ENCODE measurements at places on chromosomes 12 and 14. TPM values are rescaled to one million over a fixed set of nuclear protein-coding genes. Genes with fewer than 3 reads are reported as not detected.

GRCh38 chr12:46579474-46579873, 206.9 kb upstream of the SLC38A2 start:
- no peak for DNase-seq

Gene TNFAIP2
- 76.5 TPM for total RNA-seq

- DNase-seq: no peak
Measured at GRCh38 chr12:66409195-66409871, 107.0 kb downstream of the HELB start.

GRCh38 chr12:94929780-94930179, 73.7 kb downstream of the NDUFA12 start:
- no peak for DNase-seq

Gene ASCL1
- not detected for total RNA-seq

DNA sequence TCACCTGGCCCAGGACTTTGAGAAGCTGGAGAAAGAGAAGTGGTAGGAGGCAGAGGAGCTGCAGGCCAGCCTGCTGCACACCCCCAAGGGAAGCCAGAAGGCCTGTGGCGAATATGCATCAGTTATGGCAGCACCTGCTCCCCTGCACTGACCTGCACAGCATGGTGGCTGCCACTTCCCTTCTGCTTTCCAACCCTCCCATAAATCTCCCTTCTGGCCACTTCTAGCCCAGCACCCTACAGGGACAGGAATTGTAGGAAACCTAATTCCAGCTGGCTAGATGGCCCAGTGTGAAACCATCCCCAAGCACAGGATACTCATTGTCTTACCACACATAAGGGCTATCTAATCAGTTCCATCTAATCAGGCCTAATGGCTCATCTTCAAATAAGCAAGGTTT, 136.3 kb downstream of the TBX3 start:
- DNase-seq: no peak

Gene TROAP
- 0.29 TPM for total RNA-seq

DNA sequence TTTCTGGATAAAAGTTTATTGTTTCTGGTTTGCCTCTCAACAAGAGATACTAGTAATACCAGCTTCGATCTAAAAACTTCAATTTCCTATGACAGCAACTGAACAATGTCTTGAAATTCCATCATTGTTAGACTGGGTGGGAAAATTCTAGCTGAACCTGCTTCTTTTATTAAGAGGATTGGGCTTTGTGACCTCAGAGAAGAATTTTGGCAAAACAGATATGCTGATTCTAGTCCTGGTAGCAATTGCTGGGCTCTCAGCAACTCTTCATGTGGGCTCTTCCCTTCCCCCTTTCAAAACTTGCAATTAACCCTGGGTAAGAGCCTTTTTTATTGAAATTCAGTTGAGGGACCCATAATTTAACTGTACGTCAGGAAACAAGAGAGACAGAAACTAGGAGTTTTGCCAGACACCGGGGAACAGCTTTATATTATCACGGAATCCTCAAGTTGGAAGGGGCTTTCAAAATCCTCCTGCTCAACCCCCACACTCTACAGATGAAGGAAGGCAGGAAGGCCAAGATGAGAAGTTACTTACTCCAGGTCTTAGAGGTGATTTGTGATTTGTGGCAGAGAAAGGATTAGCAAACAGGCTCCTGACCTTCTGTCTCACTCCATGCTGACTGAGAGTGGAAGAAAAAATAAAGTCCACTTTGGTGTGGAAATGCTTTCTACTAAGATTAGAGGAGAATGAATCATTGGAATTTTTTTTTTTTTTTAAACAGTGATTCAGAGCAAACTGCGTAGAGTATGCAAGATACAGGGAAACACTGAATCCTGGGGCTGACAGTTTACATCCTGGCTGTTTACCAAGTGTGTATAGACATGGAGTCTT, 239.0 kb upstream of the ATP2B1 start:
- no peak for DNase-seq

Gene SAMD4A
- 44.6 TPM for total RNA-seq

GRCh38 chr14:75372260-75372659, 55.6 kb upstream of the JDP2 start:
- no peak for DNase-seq

Gene LYZ
- total RNA-seq: 57.1 TPM

Gene LRTM2
- not detected for total RNA-seq

DNA sequence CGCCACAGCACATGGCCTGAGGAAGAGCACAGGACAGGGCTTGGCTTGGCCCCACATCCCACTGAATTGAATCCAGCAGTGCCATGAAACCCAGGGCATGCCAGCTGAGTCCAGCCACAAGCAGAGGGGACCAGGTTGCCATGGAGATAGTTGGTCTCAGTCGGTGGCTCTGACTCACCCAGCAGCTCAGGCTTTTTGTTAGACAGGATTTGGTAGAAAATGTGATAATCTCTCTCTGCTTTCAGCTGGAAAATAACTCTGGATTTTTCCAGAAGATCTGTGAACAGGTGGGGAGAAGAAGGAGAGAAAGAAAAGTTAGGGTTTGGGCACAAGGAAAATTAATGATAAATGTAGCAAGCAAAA, 4.8 kb downstream of the MYH7 start:
- no peak for DNase-seq

DNA sequence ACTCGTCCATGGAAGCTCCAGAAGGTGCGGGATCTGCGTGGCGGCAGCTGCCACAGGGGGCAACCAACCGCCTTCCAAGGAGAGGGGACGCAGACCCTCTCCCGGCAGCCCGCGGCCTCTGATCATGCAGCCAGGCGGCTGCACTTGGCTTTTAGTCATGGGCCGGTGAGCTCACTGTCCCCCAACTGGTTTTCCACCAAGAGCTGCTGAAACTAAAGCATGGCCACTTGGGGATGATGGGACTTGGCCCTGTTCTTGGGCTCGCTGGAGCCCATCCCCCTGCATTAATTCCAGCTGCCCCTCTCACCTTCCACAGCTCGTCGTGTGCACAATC, 39.1 kb downstream of the CCDC85C start:
- DNase-seq: no peak

DNA sequence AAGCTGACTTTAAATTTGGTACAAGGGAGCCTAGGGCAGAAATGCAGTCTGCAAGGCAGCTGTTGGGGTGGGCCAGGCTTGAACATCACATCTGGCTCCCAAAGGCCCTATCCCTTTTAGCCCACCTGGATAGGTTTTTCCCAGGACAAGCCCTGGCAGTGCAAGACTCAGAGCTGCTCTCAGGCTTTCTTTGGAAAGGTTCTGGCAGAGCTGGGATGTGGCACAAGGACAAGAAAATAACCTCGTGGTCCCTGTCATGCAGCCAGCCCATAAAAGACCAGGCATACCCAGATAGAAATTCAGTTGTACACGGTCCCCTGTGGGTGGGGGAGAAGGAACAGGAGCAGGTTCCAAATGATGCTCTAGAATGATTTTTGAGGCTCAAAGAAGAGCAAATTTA, 206.9 kb downstream of the TTC7B start:
- DNase-seq: no peak

Gene CAPZA3
- total RNA-seq: 3.5 TPM

DNA sequence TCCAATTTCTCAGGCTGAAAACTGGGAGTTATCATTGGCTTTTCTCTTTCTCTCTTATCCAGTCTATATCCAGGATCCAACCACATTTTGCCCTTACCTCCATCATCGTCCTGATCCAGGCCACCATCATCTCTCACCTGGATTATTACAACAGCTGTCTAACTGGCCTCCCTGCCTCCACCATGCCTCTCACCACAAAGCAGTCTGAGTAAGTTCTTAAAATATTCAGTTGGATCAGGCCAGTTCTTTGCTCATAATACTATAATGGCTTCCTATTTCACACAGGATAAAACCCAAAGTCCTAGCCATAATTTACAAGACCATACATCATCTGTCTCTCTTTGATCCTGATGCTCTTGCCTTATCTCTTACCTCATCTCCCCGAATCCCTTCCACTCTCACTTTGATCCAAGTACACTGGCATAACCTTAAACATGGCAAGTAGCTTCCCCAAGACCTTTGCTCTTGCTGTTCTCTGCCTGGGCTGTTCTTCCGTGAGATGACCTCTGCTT, 133.4 kb upstream of the RAP1B start:
- no peak for DNase-seq

DNA sequence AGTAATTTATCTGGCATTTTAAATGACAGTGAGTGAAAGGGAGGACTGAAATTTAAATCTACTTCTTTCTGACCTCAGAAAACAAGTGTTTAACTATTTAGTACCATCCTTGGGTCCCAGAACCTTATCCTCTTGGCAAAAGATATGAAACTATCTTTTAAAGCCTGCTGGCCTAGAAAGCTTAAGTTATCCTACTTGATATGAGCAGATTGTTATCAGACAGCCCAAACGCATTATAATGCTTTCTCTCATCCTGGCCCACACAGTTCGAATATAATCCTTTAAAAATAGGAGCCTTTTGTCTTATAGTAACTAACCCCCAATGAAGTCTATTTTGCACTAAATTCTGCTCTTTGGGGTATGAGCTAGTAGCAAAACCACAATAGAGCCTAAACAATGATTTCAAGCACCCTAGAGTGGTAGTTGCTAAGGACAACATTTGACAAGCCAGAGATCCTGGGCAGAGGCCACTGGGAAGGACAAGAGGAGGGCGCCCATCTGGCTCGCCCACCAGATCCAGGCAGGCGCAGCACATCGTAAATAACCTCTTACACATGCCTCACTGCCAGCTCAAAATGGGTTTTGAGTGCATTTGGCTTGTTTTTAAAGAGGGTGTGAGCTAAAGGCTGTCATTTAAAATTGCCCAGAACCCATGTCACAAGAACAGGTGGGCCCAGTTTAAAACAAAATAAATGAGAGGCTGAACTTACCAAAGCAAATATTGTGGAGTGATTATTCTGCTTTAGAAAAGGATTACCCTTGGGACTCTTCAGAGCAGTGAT, 37.7 kb upstream of the CRY1 start:
- DNase-seq: no peak

DNA sequence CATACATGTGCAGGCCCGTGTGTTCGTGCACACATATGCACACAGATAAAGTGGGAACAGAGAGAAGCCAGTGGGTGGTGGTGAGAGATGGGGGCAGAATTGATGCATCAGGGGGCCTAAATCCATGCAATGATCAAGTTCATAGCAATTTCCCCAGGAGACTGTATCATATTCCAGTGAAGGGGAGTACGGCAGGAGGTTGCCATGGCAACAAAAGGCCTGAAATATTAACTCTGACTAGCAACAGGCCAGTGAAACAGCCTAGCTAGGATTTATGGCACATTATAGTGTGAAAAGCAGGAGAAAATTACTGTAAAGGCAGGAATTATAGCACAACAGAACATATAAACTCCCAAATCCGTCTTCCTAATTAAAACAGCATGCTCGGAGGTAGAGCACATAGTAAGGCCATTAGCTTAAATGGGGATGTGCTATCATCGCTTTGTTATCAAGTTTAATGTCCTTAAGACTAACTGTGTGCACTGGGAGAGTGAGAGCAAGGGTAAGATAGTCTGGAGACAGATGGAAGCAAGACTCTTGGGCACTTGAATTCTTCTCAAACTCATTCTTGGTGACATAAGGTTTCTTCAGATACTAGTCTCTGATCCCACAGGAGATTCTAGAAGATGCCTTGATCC, 806.3 kb downstream of the DIO2 start:
- no peak for DNase-seq

DNA sequence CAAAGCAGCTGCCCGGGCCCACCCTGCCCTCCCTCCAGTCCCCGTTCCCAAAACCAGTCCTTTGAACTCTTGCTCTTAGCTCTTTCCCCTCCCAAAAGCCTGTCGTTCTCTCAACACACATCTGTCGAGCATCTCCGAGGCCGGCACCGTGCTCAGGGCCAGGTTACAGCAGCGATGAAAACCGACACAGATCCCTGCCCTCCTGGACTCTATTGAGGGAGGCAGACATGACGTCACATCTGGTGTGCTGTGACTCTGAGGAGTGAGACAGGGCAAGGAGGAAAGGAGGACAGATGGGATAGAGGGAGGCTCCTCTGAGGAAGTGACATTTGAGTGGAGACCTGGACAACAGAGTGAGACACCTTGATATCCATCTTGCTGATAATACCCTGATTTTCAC, 34.6 kb upstream of the PWP1 start:
- DNase-seq: no peak

- no peak for DNase-seq
Measured at GRCh38 chr12:43763769-43764168, 5.0 kb downstream of the IRAK4 start.

DNA sequence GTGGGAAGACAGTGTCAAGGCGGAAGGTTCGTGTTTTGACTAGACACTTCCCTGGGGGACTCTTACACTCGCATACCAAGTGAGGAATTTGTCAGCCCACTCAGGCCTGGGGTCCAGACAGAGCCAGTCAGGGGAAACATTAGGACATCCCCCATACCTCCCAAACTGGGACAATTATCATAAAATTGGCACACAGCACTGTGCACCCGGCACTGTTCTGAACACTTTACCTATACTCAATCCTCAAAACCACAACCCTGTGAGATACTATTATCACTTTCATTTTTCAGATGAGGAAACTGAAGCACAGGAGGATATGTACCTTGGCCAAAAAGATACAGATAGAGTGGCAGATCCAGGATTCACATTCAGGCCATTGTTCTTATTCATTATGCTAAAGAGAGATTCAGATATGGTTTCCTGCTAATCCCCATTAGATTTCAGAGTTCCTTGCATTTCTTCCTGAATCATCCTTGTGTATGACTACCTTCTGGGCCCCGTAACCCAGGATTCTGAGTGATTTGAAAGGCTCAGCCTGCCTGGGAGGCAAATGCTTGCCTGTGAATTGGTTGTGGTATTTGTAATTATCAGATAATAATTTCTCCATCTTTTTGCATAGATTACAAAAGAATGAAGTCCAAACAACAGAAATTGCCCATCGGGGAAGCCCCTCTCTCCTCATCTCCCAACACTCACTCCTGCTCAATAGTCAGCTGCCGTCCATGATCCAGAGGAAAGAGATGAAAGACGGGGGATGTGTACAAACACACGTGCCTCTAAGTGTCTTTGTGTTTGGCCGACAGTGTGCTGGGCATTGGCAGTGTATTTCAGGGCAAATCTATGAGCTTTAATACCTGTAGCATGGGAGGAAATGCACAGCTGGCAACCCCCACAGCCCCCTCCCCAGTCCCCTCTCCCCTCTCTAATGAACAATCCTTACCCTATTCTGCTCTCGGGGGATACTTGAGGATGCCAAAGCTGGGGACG, 4.6 kb downstream of the TAC3 start:
- DNase-seq: no peak

Gene NEK9
- 71.8 TPM for total RNA-seq

Measured in breast epithelium (tissue), 4 donors.